Activated naive CD4-positive, alpha-beta T cell treated with Interleukin-2 at 50 U/mL for 16 hours (primary cell): ENCODE measurements at places on chromosomes 6 and 20.
A peak's percentile ranks its signal among the peaks of the same experiment; 100 is the strongest.

- DNase-seq: peak; percentile 25
Observed at GRCh38 chr20:41738604-41739206, 120.5 kb upstream of the CHD6 start.

DNA sequence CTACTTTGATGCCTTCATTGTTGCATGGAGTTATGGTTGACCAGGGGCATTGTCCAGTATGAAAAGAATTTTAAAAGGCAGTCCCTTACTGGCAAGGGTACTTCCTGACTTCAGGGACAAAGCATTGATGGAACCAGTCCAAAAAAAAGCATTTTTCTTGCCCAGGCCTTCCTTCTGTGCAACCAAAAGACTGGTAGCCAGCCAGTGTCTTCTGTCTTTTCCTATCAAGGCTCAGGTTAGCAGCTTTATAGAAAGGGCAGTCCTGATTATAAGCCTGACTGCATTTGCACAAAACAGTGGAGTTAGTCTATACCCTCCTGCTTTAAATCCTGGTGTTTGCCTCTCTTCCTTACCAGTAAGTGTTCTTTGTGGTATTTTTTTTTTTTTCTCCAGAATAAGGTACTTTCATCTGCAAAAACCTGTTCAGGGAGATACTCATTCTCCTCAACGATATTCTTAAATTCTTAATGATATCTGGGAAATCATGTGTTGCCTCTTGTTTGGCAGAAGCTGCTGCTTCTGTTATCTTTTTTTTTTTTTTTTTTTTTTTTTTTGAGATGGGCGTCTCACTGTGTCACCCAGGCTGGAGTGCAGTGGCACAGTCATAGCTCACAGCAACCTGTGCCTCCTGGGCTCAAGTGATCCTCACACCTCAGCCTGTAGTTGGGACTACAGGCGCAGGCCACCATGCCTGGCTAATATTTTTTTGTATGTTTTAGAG lies 33.9 kb downstream of the SCAF8 start:
- no peak for DNase-seq

DNA sequence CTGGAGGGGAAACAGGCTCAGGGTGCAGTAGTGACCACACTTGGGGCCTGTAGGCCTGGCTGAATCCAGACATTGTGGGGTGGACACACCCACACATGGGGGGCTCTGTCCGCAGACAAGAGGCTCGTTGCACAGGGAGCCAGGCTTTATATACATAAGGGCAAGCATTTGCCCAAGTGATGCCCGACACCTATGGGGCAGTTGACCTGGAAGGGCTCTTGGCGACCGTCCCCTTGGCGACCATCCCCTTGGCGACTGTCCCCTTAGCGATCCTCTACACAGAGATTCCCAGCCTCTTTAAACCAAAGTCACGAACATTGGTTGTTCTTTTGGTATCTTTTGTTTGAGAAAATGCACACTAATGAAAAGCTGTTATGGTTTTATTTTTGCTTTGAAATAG lies 2.7 kb downstream of the TOX2 start:
- no peak for DNase-seq

DNA sequence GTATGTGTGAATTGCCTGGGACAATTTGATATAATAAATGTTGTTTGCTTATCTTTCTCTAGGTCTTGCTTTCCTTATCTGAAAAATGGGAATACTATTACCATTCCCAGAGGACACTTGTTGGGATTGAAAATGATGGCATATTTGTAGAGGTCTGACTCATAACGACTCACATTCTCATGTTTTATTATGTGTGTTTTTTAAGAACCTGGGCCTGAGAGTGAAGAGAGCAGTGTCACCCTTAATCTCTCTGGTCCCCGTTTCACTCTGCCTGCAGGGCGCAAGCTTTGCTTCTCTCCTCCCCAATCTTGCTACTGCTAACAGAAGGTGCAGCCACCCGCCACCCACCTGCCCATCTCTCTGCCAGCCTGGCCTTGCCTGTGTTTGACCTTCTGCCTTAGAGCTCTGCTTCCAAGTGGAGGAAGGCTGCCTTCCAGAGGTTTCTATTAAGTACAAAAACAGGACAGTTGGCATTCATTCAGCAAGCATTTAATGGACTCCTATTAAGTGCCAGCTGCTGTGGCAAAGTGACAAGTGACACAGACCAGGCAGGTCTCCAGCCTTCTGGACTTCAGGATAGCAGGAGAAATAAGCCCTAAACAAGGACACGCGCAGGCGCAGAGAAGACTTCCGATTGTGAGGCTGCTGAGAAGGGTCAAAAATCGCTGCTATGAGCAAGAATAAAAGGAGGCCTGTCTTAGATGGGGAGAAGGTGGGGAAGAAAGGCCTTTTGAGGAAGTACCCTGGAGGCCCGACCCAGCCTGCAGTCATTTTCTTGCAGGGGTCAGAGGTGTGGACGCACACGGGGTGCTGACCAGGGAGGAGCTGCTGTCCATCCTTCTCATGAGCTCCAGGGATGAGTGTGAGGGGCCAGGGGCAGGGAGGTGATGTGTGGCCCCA lies 112.5 kb downstream of the JPH2 start:
- DNase-seq: no peak

- DNase-seq: peak; percentile 59
Observed at GRCh38 chr6:134437376-134437775, 119.5 kb upstream of the SGK1 start.

DNA sequence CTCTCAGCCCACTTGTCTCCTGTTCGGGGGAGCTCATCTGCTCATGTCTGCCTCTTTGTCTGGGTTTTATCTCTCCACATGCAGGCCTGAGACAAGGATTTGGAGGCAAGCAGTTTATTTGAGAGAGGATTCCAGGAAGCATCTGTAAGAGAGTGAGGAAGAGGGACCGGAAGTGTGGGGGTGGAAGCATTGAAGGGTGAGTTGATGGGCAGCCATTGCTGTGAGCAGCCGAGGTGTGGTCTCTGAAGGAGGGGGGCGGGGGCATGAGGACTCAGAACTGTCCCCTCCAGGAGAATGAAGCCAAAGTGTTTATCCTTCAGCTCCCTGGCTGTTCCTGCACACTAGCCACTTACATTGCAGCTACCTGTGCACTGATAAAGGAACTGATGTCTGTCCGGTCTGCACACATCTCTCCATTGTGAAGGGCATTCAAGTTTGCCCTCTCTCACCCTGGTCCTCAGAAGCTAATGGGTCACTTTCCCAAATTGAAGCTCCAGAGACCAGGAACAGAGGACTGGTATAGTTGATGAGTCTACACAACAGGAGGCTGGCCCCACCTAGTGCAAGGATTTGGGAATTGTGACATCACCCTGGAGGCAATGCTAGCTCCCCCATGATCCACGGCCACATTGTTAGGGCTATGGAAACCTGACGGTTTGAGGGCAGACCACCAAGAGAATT lies 100.5 kb upstream of the FOXA2 start:
- no peak for DNase-seq

DNA sequence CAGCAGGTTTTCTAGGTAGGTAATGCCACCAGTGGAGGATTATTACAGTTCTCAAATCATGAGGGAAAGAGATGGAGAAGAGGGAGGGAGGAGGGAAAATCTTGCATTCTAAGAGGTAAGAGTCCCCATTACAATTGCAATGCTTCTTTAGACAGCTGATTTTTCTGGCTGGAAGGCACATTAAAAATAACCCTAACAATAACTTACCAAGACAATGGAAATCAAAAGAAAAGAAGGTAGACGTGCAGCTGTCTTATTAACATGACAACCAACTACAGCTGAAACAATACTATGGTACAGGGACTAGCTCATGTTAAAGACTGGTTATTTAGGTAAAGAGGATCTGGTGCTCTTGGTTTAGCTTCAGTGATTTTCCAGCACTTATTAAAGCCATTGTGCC lies 24.6 kb downstream of the MCUR1 start:
- DNase-seq: no peak

GRCh38 chr6:20061952-20062351 lies 150.3 kb downstream of the MBOAT1 start:
- DNase-seq: no peak

GRCh38 chr6:134299236-134299635 lies 18.7 kb downstream of the SGK1 start:
- DNase-seq: no peak

GRCh38 chr20:24917797-24918578 lies 31.1 kb upstream of the CST7 start:
- DNase-seq: peak; percentile 48

DNA sequence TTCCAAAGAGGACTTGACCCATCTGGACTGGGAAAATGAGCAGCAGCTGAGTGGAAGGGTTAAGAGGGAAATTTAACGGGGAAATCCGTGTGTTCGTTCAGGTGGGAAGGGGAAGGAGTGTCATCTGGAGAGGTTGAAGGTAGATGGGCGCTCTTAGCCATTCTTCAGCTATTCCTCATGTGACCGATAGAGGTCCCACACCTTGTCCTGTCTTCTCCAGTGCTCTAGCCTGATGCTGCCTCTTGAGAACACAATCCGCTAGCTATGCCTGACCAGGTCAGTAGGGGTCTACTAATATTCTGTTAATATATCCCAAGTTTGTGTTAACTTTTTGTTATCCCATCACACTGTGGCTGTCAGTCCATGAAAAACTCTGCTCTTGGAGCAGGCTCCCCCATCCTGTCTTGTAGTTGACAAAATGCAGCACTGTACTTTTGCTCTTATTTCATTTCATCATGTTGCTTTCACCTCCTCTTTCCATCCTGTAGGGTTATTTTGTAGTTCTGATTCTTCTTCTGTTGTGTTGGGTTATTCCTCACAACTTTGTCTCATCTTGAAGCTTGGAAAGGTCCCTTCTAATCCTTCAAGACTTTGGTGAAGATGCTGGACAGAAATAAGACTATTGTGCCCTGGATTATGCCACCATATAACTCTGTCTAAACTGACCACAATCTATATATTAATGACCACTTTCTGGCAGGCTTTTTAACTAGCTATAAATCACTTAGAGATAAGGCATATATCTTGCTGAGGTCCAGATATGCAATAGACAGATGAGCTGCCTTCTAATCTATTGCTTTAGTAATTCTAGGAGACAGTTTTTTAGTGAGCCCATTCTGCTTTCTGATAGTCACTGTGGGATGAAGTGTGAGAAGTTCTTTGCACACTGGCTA lies 123.4 kb upstream of the SUPT3H start:
- DNase-seq: no peak

- no peak for DNase-seq
Observed at GRCh38 chr6:98131290-98131990, 702.9 kb upstream of the POU3F2 start.

DNA sequence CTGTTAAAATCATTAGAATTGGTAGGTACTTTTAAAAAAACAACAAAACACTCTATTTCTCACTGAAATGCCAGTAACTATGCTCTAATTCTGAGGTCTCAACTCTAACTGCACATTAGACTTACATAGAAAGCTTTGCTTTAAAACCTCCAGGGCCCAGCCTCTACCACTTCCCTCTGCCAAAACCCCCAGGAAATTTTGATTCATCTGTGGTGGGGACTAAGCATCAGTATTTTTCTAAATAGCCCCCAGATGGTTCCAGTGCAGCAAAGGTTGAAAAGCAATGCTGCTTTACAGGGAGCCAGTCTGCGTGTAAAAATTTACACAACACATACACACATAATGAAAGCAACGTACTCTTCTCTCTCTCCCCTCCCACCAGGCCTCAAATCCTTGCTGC lies 3.8 kb downstream of the TBC1D32 start:
- DNase-seq: no peak

DNA sequence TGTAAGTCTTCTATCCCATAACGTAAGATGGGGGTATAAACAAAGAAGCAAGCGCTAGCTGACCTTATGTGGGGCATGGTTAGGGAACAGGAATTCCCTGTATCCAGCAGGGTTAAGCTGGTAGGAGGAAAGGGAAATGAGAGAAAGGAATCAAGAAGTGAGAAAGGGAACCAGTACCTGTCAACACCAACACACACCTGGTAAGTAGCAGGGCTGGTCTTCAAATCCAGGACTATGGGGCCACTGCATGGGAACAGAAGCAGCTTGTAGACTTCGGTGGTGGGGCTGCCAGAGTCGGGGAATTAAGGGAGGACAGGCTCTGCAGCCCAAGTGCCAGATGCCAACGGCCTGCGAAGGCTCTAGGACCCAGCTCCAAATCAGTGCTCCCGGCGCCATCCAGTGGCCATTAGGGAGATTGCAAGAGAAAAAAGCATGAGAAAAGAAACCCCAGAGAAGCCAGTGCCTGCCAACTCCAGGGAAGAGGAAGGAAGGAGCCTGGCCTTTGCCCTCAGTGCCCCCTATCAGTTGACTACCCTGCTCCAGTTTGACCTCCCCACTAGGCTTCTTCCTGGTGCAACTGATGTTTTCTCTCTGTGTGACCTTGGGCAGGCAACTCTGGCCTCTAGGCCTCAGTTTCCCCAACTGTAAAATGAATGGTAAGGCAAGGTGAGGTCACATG lies 15.8 kb upstream of the RBPJL start:
- DNase-seq: peak; percentile 71

DNA sequence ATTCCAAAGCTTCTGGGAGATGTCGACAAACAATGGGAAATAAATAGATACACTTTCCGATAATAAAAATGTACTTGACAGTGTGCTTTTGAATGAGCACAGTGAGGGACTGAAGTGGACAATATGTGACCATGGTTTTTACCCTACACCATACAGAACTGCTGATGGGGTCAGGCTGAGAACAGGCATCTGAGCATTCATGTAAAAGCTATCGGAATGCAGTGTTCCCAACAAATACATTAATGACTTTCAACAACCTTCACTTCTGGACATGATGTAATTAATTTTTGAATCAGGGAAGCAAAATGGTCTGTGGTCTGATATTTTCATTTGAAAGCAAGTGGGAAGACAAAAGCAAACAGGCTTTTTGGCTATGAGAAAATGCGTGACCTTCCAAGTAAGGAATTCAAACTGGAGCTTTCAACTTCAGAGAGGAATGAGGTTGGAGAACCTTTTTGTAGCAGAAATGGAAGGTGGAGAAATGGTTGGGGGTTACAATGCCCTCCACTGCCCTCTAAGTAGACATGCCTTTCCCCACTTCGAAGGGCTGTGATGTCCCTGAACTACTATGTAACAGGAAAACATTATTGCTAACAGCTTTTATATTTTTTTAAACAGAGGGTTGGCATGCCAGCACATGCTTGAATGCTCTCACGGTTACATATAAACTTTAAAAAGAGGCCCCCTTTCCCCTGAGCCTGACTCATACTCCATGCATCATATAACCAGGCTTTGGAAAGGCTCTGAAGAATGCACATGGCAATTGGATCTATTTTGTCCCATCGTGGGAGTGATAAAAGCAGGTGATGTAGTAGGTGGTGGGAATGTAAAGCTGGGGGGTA lies 203.5 kb upstream of the CITED2 start:
- no peak for DNase-seq

DNA sequence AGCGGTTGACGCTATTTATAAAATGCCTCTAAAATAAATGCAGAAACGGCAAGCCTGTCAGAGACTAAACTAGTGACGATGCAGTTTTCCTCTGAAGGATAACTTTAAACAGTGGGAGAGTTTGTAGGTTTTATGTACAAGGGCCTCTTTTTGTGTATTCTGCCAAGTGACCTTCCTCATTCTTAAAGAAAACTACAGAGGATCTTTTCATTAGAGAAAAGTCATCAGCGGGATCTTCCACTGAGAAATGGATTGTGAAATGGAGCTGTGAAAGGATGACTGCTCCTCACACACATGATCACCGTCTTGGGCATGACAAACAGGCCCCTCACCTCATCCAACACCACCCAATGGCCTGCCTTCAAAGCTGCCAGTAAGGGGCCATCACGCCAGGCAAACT lies 89.0 kb upstream of the LYRM2 start:
- DNase-seq: no peak

- no peak for DNase-seq
Observed at GRCh38 chr6:138498629-138499302, 528 bp downstream of the NHSL1 start.
